Kidney capillary endothelial cell (primary cell): ENCODE measurements at places on chromosomes 16 and 17.

DNA sequence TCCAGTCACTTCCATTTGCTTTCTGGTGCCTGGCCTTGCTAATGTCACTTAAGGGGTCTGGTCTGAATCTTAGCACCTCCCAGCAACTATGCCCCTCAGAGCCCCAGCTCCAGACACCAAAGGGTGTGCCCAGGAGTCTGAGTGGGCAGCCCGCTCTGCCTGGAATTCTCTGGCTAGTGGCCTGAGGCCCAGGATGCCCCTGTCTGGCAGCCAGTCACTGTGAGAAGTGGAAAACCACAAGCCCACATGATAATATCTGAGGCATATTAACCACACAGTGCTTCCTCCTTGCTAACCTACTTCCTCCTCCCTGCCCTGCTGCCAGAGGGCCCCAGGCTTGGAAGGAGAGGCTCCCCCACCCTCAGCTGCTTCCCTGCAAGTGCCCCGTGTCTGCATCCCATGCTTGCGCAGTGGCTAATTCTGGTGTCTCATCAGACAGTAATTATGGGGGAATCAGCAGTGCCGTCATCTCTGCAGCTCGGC lies 14.0 kb downstream of the SRCIN1 start:
- DNase-seq, result no peak

DNA sequence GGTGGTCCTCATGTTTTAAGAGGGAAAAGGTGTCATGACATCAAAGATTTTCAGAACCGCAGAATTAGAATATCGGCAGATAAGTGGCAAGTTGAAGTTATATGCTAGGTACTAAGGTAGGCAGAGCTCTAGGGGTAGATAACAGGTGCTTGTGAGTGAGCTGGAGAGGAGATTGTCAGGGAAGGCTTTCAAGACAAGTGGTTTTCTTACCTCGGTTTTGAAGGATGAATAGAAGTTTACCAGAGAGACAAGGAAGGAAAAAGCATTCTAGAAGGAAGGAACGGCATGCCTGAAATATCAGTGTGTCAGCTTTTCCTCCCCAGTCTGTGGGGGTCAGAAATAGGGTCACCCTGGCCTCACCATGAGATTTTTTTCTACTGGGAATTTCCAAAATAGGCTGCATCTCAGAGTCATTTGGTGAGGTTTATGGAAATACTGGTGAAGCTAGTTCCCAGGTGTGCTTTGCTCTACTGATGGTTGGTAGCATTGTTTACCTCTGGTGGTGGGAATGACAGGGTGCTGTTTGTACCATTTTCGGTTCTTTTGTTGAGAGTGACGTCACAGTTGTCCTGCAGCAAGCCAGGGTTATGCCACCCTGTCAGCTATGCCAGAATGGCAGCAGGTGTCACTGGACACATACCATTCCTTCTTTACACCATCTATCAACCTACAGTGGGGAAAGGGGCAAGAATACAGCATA lies 112.5 kb downstream of the MSI2 start:
- DNase-seq, result no peak

GRCh38 chr17:62723842-62724241 lies 84.3 kb downstream of the MARCHF10 start:
- DNase-seq, result no peak

DNA sequence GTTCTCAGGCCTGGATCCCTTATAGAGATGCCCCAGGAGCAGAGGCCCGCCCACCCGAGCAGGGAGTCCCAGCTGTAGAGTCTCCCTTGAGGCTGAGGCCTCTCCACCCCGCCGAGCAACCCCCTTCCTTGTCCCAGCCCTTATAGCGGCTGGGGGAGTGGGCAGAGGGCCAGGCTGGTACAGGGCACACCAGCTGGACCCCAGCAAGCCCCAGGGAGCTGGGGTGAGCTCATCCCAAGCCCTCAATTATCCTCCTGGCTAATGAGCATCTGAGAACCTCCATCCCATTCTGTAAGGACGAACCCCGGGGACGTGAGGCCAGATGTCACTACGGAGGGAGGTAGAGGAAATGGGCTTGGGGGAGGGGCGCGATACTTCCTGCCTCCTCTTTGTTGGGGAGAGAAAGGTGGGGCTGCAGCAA lies 3.2 kb upstream of the SNN start:
- DNase-seq, result no peak

DNA sequence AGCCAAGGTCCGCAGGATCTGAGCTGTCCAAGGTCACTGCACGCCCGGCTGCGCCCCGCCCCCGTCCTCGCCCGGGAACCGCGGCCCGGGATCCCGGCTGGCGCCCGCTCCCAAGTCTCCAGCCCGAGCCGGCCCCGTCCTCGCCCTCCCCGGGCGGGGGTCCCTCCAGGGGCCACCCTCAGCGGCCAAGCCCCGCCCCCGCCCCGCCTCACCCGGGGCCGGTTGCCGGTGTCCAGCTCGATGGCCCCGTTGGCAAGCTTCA lies 216 bp downstream of the VPS9D1 start:
- DNase-seq, result peak; percentile 5

DNA sequence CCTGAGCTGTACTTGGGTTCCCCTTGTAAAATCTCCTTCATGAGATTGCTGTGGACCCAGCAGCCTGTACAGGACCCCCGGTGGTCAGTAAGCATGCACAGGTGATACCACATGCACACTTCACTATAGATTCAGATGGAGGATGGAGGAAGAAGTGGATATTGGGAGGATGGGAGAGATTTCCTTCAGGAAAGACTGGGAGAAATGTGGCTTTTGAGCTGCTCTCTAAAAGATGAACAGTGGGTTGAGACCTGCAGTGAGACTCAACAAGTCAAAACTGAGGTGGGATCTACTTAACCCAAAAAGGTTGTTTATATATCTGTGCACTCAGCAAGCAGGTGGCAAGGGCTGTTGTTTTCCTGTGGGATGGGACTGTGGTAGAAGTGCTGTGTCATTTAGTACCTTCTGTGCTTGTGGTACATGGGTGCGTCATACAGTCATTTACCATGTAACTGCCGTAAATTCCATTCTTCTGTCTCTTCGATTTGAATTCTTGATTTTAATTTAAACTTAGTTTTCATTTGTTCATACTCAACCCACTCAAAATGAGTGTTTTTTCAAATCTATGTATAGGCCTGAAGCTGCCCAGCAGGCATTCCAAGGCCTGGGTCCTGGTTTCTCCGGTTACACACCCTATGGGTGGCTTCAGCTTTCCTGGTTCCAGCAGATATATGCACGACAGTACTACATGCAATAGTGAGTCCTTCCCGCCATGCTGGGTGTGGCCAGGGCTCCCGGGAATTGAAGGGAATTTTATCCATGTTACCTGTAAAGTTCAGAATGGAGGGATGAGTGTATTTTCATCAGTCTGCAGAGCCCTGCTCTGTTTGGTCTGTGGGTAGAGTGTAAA lies 6.9 kb downstream of the HERPUD1 start:
- DNase-seq, result no peak

DNA sequence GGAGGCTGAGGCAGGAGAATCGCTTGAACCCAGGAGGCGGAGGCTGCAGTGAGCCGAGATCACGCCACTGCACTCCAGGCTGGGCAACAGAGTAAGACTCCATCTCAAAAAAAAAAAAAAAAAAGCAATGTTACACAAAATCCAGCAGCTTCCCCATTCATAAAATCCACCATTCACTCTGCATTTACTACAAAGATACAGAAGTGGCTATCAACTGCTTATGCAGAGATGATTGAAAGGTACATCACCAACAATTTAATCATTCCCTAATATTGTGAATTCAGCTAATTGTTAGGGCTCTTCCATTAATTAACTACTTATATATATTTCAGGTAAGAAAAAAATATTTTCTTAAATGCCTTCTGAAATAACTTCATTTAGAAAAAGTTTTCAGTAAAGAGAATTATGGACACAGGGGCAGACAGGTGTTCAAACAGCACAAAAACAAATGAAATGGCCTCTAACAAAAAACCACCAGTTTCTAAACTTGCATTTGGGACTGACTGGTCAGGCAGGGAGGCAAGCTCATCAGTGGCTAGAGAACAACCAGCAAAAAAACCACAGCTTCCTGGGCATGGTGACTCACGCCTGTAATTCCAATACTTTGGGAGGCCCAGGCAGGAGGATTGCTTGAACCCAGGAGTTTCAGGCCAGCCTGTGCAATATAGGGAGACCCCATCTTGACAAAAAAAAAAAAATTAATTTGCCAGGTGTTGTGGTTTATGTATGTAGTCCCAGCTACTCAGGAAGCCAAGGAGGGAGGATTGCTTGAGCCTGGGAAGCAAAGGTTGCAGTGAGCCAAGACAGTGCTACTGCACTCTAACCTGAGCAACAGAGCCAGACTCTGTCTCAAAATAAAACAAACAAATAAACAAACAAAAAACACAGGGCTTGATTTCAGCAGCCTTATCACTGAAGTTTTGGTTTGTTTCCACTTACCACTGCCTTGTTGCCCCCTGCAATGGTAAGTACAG lies 26.3 kb downstream of the ERN1 start:
- DNase-seq, result no peak

DNA sequence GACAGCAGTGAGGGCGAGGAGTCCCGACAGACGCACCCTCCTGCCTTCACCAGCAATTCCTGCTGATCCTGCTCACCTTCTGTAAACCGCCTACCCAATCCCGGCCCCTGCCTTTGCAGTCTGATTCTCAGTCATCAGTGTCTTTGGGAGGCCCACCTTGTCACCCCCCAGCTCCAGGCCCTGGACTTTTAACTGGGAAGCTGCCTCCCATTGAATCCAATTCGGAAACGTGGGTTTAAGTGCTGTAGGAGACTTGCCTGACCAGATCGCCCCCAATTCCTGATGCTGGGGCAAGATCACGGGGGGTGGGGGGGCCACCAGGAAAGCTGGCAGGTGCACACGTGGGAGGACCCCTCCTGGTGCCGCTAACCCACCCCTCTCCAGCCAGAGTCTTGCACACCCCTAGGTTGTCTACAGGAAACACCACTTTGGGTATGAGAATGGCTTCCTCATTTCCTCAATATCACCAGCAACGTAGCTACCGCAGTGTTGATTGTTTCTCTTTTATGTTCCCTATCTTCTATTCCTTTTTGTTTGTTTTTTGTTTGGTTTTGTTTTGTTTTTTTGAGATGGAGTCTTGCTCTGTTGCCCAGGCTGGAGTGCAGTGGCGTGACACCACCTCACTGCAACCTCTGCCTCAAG lies 46.6 kb upstream of the CMIP start:
- DNase-seq, result no peak

GRCh38 chr17:32533296-32533695 lies 46.5 kb downstream of the CDK5R1 start:
- DNase-seq, result no peak

GRCh38 chr16:84467256-84467655 lies 37.2 kb downstream of the MEAK7 start:
- no peak for DNase-seq
